ENCODE measurements at places on chromosomes 2 and 18.

GRCh38 chr2:9885036-9885684 is 41.9 kb downstream of the TAF1B start:
- no peak for DNase-seq

- no peak for DNase-seq
Measured at GRCh38 chr2:74620671-74621070, 27.5 kb downstream of the M1AP start.

DNA sequence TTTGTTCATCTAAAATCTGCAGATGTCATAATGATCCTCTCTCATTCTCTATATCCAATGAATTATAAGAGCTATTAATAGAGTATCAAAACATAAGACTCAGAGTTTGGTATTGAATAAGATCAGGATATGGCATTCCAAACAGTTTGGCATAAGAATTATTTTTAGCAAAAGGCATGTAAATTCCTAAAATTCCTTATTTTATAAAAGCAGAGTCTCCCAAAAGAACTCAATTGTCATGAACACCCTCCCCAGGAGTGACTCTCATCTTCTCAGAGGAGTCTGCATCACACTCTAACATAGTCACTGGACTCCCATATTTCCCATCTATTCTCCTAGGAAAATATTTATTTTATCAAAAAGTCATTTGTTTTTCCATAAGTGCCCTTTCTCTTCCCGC is 1710.2 kb upstream of the SLC39A10 start:
- DNase-seq: no peak

- DNase-seq: no peak
Measured at GRCh38 chr18:56321470-56321869, 316.9 kb downstream of the TXNL1 start.

DNA sequence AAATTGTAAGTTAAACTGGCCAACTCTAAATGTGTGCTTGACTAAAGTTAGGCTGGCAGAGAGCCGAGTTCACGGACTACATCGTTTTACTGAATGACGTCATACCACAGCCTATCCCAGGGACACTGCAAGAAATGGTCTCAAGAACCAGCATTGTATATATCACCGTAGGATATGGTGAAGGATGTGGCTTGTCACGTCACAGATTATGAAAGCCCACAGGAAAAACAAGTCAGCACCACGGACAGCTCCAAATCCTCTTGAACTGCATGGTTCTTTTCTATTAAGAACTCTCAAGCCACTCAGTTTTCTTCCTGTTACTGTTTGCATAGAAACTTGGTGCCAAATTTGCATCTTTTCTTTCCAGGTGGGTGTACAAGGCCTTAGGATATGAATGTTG is 85.1 kb upstream of the ACAA2 start:
- DNase-seq: no peak

DNA sequence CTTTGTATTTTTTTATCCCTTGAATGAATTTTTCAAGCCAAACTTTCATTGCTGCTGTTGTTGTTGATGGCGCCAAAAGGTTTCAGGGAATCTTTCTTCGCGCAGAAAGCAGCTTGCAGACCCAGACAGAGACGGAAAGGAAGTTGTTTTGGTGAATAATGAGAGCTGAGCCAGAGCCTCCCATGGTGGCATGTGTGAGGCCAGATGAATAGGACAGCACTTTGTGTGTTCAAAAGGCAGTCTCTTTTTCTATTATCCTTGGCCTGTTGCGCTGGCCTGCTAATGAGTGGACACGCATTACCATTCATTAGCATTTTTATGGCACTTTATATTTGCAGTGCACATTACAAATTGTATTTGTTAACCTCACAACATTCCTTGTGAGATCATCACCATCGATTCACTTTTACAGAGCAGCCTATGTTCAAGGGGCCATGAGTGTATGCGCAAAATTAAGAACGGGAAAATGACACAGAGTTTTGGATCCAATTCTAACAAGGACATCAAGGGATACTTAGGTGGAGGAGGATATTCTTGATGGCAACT is 754.7 kb downstream of the BCL11A start:
- no peak for DNase-seq

DNA sequence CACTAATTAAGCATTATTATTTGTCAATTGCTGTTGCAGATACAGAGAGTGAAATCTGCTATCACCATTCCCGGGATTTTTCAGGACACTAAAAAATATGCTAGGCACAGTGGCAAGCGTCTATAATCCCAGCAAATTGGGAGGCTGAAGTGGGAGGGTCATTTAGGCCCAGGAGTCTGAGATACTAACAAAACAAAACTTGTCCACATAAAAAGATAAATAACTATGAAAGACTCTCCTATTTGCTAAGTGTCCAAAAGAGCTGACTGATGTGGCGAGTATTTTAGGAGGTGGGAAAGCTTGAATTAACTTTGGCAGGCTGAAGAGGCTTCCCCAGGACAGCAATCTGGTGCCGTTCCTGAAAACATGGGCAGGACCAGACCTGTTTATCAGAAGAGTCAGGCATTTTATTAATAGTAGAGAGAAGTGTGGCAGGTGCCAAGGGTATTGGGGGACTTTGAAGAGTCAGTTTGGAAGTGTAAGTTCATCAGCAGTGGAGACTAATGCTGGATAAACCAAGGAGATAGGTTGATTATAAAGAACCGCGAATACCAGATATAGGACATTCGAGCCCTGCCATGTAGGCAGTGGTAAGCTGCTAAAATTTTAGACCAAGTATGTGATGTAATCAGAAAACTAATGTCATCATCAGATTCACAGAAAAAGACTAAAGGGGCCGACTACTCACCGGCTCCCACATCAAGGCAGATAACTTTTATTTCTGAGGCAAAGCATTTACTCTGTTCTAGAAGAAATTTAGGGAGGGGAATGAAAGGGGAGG is 201.8 kb downstream of the EPHA4 start:
- no peak for DNase-seq

GRCh38 chr2:88540346-88540745 is 86.9 kb downstream of the EIF2AK3 start:
- no peak for DNase-seq

DNA sequence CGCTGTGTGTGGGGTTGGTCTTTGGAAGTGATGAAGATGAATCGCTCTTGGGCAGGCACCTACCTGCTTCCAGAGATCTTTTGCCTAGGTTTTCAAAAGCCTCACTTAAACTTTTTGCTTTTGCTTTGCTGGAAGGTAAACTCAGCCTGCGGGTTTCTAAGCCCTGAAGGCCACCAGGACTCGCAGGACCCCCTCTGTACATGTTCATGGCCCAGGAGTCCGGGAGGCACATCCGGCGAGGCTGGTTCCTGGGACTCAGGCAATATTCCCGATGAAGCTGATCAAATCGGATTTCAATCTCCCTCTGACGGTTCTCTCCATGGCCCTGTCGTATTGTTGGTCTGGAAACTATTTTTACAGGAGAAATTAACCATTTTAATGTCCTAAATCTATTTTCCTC is 13.2 kb downstream of the HJURP start:
- DNase-seq: no peak

DNA sequence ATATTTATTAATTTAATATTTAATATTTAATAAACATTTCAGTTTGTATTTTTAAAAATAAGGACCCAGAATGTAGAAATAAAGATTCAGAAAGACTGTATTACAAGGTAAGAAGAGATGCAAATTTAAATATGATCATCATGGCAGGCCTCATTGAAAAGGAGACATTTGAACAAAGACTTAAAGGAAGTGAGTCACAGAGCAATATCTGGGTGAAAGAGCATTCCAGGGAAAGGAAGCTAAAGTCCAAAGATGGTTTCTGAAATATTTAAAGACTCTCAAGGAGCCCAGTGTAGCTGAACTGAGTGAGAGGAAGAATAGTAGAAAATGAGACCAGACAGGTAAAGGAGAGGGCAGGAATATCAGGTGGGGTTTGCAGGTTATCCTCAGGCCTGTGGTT is 5.9 kb downstream of the SCYGR4 start:
- no peak for DNase-seq

GRCh38 chr2:102261467-102262135 is 49.8 kb upstream of the IL1RL1 start:
- DNase-seq: no peak

DNA sequence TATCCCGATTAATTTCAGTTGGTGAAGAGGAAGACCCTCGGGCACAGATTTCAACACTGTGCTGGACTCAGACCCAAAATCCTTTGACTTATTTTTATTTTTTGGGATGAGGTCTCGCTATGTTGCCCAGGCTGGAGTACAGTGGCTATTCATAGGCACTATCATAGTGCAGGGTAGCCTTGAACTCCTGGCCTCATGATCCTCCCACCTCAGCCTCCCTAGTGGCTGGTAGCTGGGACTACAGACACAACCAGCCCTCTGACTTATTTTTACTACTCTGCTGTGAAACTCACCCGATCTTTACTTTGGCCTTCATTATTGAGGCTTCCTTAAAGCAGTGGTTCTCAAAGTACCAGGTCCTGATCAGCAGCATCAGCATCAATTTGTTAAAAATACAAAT is 18.2 kb upstream of the ADAM17 start:
- no peak for DNase-seq

DNA sequence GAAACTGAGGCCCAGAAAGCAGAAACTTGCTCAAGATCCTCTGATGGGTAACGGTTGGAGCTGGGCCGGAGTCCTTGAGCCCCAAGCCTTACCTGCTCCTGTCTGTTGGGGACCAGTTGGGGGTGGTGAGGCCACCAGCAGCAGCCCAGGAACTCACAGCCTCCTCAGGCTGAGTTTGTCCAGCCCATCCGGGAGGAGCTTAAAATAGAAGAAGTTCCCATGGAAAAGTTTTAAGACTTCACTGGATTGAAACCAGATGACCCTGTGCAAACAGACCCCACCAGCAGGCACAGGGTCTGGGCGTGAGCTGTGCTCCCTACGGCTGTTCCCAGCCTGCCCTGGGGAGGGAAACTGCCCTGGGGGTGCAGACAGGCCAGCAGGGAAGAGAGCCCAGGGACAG is 40.6 kb upstream of the FOSL2 start:
- no peak for DNase-seq

GRCh38 chr18:55844382-55844781 is 256.4 kb upstream of the TCF4 start:
- no peak for DNase-seq

GRCh38 chr2:1591461-1591770 is 152.9 kb downstream of the PXDN start:
- no peak for DNase-seq

GRCh38 chr18:62388855-62389760 is 64.0 kb downstream of the TNFRSF11A start:
- DNase-seq: no peak

GRCh38 chr2:174449033-174449432 is 37.8 kb downstream of the GPR155 start:
- DNase-seq: no peak

DNA sequence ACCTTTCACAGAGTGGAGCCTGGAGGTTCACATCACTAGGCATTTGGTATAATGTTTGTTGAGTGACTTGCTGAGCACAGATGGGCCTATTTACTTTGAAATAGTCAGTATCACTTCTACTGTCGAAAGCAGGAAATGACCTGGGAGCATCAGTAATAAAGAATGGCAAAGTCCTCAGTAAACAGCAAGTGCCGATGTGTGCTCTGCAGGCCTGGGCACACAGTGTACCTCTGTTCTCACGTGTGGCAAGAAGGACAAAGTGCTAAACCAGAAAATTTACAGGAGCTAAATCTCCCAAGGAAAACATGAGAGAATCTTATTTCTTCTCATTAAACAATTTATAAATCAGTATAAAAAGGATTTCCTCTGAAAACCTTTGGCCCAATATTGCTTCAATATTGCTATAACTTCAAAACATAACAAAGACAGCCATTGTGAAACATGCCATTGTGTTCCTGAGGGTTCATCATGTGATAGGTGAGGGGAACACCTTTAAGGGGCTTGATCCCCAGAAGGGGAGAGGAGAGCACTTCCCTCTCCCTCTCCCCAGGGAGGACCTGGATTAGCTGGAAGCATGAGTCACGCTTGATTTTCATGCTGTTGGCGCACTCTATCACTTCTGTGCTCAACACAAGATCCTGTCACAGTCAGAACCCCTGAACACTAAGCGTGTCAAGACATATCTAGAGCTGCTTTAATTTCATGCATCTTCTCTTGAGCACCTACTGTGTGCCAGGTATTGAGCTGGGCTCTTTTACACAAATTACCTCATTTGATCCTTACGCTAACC is 131.5 kb upstream of the SMAD2 start:
- no peak for DNase-seq

Measured in NCI-H1436 treated with DMSO at 0.1 percent for 48 hours (cell line).